Breast epithelium (tissue), 4 donors: ENCODE measurements at places on chromosomes 1 and 21.

DNA sequence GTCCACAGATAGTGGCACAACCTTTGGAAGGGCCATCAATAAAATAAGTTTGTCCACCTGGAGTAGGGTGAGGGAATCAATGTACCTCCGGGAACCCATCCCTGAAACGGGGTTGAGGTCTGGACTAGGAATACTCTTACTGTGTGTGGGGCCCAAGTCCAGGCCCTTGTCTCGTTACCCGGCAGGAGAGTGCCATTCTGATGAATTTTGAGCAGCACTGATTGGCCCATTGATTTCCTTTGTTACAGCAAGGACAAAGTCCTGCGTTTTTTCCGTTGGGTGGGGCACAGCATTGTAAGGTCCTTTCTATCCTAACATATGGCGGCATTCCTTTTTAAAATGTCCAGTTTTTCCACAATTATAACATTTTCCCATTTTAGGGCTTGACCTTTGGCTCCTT, 75.2 kb downstream of the AXDND1 start:
- no peak for DNase-seq

DNA sequence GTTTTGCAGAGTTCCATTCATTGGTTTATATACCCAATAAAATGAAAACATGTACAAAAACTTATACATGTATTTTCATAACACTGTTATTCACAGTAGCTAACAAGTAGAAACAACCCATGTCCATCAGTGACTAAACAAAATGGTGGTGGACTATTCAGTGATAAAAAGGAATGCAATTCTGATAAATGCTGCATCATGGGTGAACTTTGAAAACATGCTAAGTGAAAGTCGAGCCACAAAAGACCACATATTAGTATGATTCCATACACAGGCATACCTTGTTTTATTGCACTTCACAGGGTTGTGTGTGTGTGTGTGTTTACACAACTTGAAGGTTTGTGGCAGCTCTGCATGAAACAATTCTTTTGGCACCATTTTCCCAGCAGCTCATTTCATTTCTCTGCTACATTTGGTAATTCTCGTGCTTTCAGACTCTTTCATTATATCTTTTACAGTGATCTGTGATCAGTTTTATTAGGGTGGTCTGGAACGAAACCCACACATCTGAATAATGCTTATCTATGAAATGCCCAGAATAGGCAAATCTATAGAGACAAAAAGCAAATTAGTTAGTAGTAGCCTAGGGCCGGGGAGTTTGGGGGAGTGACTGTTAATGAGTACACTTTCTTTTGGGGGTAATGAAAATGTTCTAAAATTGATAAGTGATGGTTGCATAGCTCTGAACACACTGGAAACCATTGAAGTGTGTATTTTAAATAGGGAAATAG, 27.2 kb downstream of the RNF11 start:
- DNase-seq = no peak

- DNase-seq = no peak
Observed at GRCh38 chr1:157803851-157804250, 16.1 kb downstream of the FCRL1 start.

DNA sequence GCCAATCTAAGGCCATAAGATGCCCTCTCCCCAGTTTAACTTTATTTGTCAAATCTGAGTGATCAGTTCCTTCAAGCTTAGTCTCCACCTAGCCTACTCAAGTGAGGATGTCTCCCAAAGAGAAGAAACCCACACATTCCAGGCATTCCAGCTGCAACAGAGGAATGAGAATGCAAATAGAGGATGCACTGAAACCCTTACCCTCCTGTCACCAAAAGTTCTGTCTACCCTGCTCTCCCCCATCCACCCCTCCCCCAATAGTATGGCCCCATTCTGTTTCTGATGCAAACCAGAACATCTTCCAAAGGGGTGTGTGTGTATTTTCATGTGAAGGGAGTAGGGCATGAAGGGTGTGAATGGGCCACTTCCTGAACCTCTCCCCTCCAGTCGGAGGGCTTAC, 3.0 kb downstream of the DUSP23 start:
- no peak for DNase-seq

- no peak for DNase-seq
Observed at GRCh38 chr1:65476327-65476726, 55.9 kb downstream of the LEPR start.
